Activated T-helper 17 cell treated with anti-CD3 and anti-CD28 coated beads, Interleukin-2, amount 50 U/mL, for 72 hours (primary cell): ENCODE measurements at places on chromosomes 1 and 21. TPM values are rescaled to one million over a fixed set of nuclear protein-coding genes. Genes with fewer than 3 reads are reported as not detected.

DNA sequence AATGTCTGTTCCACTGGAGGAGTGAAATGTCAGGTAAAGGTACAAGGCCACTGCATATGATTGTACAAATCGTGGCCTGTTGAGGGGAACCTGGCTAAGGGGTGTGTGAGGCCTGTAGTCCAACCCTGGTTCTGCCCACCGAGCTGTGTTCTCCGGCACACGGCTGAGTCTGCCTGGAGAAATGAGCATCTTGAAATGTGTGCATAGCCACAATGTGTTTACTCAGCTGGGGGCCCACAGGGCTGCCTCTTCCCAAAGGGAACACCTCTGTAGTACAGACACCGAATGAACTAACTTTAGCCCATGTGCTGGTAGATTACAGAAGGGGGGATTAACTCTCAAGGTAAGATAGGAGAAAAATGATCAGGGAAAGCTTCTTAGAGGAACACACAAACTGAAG, 30.2 kb downstream of the AK4 start:
- no peak for ATAC-seq

DNA sequence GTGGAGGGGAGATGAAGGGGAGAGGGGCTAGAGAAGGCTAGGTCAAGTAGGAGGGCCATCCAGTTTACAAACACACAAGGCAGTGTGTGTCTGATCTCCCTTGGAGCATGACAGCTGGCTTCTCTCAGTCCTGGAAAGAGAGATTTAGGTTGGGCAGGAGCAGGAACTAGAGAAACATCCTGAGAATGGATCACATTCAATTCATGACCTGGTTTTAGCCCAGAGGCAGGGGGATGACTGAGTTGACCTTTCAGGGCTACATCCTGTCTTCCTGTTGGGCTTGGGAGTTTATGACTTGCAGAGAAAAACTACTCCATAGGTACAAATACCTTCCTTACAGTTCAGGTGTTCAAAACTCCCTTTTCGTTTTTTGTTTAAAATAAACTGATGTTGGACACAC, 97.0 kb downstream of the IGSF21 start:
- no peak for ATAC-seq

- ATAC-seq: peak; percentile 72
These were observed 37.0 kb downstream of the CAPN8 start for GRCh38 chr1:223628233-223629125.

- ATAC-seq: no peak
These were observed 27.5 kb downstream of the SLC22A15 start for GRCh38 chr1:116003823-116004222.

The PRKAA2 gene
- total RNA-seq: 0.19 TPM

DNA sequence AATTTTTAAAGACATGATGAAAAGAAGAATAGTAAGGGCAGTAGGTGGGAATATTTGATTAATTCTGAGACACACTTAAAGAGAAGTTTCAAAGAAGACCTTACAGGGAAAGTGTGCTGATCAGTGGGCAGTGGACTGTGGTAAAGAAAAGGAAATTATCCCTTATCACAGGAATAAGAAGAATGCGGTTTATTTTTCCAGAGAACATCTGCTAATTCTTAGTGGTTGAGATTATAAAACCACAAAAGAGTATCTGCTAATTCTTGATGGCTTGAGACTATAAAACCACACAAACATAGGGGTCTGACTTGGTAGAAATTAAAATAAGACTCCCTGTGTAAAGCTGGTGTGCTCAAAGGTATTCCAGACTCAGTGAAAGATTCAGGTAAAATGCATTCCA, 60.0 kb upstream of the KCTD3 start:
- ATAC-seq: no peak

GRCh38 chr1:19616489-19616888, 27.6 kb upstream of the NBL1 start:
- no peak for ATAC-seq

DNA sequence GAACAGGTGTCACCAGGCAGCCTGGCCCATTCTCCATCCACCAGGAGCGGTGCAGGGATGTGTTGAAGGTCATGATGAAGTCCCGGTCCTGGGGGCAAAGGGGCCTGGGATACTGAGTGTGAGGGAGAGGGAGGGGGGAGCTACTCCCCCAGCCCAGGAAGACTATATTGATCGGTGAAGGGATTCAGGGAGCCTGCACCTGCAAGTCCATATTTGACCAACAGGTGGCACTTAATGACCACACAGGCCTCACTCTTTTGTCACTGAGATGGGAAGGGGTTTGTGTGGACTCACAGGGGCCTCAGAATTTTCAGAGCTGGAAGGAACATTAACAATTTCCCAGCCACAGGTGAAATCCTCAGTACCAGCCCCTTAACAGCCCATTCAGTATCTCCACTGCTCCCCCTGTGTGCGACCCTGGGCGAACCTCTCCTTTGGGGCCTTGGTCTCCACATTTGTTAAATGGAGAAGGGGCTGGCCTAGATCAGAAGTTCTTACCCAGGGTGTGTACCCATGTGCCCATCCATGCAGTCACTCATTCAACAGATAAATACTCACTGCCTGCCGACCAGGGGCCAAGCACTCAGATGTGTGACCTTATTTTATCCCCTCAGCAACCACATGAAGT, 55.6 kb downstream of the NKAIN1 start:
- no peak for ATAC-seq

The C4BPA gene
- total RNA-seq: not detected

The MFSD2A gene
- total RNA-seq: 8.1 TPM

DNA sequence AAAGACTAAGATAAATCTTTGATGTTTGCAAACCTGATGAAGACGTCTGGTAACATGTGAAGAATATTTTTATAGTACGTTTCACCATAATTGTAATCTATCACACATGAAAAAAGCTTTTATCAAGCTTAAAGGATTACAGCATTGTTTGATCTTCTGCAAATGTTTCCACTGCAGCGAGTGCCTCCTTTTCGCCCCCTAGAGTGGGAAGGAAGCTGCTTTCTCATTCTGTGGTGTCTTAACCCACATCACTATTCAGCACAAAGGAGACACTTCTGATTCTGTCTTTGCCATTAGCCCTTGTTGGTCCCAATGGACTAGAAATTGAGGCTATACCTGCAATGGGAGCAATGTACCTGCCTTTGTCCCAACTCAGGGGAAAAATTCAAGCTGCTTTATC, 46.0 kb upstream of the IL12RB2 start:
- no peak for ATAC-seq

DNA sequence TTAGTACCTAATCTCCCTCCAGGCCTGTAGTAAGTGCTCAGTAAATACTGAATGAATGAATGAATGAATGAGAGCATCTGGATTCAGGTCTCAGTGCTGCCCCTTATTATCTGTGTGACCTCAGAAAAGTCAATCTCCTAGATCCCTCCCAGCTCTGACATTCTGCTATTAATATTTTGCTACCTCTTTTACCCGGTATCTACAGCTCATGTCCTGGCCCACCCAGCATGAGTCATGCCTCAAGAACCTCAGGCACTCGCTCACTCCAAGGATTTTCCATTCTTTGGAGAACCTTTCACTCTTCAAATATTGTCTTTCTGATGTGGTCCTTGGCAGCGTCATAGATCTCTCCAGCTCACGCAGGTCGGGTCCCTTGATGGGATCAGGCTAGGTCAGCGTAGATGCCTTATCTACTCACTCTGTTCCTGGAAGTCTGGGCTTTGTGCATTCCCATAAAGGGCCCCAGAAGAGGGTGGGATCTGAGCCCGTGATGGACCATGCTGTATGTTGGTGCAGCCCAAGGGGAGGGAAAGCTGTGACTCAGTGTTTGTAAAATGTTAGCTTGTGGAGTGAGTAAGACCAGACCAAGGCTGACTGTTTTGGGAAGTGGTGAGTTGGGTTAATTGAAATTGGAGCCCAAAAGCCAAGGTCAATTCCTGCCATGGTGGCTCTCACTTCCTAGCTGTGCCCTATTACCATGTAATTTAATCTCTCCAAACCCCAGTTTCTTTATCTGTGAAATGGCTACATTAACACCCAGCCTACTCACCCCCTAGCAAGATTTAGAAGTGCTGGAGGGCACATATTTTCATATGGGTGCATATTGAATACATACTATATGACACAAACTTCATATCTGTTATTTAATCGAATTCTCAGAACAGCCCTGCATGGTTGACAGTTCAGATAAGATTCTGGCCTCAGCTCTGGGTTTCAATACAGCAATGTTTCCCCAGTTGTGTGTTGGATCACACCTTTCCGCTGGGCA, 214.1 kb upstream of the USP24 start:
- peak; percentile 38 for ATAC-seq

The PFDN2 gene
- total RNA-seq: 72.1 TPM

- ATAC-seq: peak; percentile 6
These were observed 13.0 kb downstream of the IFI6 start for GRCh38 chr1:27658951-27659496.

The MAP7D1 gene
- 164 TPM for total RNA-seq

DNA sequence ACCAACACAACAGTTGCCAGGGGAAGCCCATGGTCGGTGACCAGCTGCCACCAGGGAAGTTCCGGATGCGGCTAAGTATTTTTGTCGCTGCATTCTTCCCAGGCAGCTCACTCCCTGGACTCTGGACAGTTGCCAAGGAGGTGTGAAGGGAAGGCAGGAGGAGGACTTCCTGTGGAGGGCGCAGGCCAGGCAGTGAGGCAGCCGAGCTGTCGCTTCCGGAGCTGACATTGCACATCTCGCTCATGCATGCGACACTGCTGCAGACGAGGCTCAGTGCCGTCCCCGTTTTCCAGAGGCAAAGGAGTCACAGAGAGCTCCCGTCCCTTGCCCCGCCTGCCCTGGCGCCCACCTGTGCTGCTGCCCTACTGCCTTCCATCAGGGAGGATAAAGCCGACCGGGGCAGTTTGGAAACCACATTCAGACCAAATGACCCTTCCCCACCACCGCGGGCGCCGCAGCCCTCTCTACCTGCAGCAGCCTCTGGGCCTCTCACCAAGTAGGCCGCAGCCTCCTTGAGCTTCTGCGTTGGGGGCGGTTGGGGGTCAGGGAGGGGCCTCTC, 81.4 kb downstream of the NENF start:
- no peak for ATAC-seq

GRCh38 chr1:15360700-15361099, 49.0 kb upstream of the EFHD2 start:
- ATAC-seq: no peak

DNA sequence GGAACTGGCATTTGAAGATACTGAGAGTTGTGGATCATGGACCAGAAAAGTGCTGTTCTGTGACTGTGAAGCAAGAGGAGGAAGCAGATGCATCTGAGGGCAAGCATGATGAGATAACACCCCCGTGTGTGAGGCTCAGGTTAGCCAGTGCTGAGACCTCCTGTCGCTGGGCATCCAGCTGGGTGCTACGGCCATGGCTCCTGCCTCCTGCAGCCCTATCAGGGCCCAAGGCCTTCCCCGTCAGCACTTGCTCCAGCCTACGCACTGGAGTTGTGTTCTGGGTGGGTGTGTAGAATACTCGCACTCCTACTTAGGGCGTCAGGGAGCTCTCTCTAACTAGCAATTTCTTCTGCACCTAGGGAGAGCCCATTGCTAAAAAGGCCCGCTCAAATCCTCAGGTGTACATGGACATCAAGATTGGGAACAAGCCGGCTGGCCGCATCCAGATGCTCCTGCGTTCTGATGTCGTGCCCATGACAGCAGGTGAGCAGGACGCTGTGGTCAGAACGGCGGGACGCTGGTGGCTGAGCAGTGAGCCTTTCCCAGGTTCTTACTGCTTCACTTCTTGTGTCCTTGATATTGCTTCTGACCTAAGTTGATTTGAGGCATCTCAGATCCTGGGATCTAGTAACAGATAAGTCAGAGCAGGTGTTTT, 6.5 kb downstream of the PPIE start:
- no peak for ATAC-seq

The PIK3R3 gene
- 2.2 TPM for total RNA-seq

GRCh38 chr1:221075911-221076310, 196.7 kb downstream of the HLX start:
- no peak for ATAC-seq

The VWA1 gene
- 0.84 TPM for total RNA-seq

- ATAC-seq: no peak
These were observed 3.7 kb downstream of the GJB4 start for GRCh38 chr1:34763142-34763781.

The NPHS2 gene
- not detected for total RNA-seq

GRCh38 chr1:86567878-86568277, 21.0 kb downstream of the CLCA4 start:
- no peak for ATAC-seq

- no peak for ATAC-seq
These were observed 23.5 kb upstream of the LRRC47 start for GRCh38 chr1:3819771-3820200.

- ATAC-seq: no peak
These were observed 9.6 kb upstream of the ACTL8 start for GRCh38 chr1:17745479-17745955.

DNA sequence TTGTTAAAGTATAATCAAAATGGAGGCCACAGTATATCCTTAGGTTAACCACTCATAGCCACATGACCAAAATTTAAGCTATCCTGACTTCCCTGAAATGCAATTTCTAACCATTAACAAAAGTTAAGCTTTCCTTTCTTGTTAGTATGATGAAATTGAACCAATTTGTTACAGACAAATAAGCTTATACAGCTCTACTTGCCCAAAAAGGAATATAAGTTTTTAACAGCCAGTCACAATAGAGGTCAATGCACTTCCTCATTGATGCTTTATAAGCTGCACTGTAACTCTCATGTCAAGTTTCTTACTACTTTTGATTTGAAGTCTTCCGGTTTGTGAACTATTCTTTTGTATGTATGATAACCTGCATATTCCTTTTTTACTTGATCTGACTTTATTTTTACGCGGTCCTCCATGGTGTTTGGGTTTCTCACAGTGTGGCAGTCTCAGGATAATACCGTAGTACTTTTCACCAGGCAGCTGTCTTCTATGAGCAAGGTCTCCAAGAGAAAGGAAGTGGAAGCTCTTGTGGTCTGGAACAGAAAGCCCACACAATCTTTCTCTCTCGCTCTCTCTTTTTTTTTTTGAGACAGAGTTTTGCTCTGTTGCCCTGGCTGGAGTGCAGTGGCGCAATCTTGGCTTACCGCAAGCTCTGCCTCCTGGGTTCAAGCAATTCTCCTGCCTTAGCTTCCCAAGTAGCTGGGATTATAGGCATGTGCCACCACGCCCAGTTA, 331.6 kb downstream of the SRGAP2C start:
- peak; percentile 50 for ATAC-seq

- no peak for ATAC-seq
These were observed 72.2 kb upstream of the CD34 start for GRCh38 chr1:207983044-207983635.

DNA sequence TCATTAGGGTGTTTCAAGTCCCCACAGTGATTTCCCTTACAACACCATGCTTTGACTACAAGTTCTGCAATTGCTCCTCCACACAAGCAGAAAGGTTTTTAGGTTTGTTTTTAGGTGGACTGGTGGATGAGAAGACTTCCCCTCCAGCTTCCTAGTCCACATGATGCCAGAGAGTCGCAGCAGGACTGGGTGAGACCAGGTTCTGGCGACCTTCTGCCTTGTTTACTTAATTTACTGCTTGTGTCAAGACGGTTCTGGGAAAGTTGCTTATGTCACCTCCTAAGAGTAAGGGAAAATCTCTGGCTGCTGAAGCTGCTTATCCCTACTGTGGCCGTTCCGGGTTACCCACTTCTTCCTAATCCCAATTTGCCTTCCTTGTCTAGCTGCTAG, 76.4 kb downstream of the GLUL start:
- no peak for ATAC-seq
